ENCODE measurements at places on chromosomes 1 and 21.

DNA sequence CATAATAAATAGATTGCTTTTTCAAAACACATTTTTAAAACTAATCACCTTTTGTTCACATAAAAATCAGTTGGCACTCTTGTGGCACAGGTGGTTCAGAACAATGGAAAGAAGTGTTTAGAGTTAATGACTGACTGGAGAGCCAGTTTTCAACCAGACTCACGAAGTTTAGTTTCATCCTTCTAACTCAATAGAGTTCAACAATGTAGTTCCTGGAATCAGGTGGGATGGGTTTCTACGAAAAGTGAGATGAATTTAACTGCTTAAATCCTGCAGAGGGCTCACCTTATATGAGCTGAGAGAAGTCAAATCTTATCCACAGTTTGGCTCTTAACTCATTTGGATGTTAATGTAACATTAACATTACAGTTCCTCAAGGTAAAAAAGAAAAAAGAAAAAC lies 116.5 kb downstream of the SMYD2 start:
- DNase-seq = no peak

DNA sequence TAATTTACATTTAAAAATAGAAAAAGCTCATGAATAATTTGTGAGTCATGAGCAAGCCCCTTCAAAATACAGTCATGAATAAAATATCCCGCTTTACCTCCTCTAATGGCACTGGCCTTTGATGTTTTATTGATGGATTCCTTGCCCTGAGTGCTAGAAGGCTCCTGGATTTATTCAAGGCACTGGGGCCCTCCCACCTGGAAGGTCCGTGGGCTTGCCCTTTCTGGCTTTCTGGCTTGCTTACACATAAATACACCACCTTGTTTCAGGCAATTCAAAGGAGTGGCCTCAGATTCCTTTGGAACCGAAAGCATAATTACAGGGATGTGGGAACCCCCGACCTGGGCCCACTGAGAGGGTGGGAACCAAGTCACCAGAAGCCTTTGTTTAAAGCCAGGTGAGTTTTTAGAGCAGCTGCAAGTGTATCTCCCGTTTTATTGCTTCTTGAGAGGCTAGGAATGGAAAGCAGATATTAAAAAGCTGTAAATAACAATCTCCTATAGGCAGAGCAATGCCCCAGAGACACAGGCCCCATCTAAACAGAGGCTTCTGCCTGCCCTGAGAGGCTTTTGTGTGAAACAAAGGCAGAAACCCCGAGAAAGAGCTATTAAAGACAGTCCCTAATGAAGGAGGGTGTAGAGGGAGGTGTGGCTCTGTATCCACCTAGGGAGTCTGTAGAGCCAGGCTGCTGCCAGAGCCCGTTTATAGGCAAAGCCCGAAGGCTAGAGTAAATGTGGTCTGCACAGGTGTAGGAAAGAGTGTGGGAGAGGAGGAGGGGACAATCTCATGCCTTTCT lies 126.4 kb downstream of the FAM78B start:
- peak; percentile 39 for DNase-seq

DNA sequence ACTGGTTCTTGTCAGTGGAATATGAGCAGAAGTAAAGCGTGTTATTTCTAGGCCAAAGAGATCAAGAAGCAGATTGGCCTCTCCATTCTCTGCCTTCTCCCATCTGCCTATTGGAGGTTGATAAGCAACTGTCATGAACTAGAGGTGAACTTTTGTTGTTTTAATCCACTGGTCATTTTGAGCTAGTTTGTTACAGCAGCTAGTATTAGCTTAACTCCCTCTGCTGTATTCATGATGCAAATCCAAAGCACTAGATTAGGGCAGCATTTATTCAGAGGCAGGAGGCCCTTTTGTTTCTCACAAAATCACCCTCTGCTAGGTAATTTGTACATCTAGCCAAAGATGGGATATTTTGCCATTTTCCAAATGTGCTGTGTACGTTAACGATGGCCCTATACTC lies 97.3 kb upstream of the DPT start:
- DNase-seq = no peak

DNA sequence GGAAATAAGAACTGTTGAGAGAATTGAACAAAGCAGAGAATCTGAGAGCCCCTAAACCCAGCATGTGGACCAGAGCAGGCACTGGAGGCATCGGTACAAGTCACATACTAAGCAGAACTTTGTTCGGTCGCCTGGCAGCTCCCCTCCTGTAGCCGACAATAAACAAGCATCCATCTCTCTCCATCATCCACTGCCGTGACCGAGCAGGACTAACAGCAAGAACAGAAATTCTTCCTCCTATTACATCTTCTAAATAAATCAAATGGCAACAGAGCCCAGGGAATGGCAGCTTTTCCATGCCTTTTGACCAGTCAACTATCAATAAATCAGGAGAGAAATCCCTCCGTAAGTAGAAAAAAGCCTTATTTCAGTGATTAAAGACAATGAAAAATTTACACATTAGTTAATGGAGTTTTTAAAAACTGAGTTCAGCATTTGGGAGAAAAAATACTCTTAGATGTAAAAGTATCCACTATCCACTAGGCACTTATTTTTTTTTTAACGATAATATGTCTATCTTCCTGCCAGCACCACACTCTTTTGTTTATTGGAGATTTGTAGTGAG lies 36.5 kb downstream of the PTPN14 start:
- DNase-seq = no peak

DNA sequence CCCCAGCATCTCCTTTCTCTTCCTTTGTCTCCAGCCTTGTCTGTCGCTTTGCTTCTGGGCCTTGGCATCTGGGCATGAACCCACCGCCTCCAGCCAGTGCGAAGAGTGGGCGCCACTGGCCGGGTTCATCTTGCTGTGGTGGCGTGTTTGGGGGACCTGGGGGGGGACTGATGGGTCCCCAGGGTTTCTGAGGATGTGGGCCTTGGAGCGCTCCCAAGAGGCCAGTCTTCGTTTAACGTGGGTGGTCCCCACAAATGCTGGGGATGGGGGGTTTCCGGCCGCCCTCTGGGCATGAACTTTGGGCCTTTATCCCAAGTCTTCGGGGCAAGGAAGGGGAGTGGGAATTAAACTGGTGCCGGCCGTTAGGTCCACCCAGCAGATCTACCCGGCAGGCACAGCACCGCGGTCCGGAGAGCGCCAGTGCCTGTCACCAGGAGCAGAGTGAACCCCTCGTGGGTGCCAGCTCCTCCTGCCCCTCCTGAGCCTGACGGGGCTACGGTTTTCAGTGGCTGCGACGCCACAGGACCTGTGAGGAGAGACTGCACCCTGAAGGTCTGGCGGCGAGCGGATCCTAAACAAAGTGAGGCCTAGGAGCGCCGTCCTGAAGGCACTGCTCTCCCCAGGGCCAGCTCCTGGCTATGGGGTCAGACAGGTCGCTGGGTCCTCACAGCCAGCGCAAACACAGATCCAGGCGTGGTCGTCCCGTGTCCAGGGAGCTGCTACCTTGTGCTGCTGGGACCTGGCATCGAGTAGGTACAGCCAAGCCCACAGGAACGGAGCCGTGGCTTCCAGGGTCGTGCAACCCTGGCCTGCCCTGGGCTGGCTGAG lies 12.1 kb upstream of the C1orf174 start:
- no peak for DNase-seq

DNA sequence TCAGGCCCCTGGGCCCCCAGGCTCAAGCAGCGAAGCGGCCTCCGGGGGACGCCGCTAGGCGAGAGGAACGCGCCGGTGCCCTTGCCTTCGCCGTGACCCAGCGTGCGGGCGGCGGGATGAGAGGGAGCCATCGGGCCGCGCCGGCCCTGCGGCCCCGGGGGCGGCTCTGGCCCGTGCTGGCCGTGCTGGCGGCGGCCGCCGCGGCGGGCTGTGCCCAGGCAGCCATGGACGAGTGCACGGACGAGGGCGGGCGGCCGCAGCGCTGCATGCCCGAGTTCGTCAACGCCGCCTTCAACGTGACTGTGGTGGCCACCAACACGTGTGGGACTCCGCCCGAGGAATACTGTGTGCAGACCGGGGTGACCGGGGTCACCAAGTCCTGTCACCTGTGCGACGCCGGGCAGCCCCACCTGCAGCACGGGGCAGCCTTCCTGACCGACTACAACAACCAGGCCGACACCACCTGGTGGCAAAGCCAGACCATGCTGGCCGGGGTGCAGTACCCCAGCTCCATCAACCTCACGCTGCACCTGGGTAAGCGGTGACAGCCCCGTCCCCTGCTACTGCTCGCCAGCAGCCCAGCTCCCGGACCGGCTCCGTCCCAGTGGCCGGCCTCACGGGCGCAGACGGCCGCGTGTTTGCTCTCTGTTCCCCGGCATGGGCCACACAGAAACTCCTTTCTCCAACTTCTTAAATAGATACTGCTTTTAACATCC lies 539 bp downstream of the LAMC1 start:
- peak; percentile 95 for DNase-seq

GRCh38 chr1:243837907-243838535 lies 12.0 kb downstream of the AKT3 start:
- DNase-seq = no peak

DNA sequence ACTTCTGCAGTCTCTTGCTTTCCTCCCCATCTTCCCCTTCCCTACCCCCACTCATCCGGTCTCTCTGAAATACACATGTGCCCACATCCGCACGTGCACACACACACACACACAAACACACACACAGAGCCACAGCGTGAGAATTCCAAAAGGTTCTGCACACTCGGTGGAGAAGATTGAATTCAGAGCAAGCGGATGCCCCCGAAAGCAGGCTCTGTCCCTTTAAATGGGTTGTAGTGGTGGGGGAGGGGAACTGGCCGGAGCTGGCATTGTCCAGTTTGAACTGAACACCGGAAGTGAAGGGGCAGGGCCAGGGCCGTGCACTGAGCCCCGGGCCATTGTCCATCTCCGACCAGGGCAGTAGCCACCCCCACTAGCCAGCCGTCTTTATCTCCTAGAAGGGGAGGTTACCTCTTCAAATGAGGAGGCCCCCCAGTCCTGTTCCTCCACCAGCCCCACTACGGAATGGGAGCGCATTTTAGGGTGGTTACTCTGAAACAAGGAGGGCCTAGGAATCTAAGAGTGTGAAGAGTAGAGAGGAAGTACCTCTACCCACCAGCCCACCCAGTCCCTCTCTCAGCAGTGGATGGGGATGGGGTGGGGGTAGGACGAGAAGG lies 1.3 kb upstream of the LIN28A start:
- DNase-seq = peak; percentile 84

DNA sequence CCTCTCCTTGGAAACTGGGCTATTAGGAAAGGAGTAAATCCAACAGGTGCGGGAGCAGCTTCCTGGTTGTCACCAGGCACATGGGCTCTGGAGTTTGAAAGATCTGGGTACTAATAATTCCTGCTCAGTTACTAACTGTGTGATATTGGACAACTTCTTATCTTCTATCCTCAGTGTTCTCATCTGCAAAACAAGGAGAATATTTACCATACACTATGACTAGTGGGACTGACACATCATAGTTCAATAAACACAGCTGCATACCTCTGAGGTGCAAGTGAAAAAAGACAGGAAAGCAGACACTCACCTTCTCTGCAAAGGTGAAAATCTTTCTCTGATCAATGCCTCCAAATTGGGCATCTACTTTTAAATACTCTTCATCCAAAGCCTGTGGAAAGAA lies 19.7 kb downstream of the YARS1 start:
- no peak for DNase-seq

DNA sequence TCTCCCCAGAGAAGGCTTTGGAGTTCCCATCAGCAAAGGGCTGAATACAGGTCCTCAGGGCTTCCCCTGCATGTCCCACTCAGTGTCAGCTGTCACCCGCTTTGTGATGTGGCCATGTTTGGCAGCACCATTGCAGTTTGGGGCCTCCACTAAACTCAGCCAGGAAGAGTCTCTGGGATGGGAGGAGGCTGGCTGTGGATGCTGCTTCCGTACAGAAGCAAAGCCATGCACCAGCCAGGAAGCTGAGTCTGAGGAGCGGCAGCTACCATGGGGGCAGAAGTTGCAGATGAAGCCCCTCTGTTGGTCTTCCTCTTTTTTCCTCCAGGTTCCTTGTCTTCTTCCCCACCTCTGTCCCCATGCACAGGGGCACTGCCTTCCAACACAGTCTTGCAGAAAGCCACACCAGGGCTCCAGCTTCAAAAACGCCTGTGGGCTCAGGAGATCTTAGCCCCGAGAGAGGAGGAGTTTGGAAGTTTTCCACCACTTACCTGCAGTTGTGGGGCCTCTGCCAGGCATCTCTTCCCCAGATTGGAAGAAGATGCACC lies 416.8 kb downstream of the NPHP4 start:
- peak; percentile 25 for DNase-seq

- DNase-seq = no peak
Observed at GRCh38 chr1:224565186-224565585, 50.9 kb upstream of the CNIH3 start.

DNA sequence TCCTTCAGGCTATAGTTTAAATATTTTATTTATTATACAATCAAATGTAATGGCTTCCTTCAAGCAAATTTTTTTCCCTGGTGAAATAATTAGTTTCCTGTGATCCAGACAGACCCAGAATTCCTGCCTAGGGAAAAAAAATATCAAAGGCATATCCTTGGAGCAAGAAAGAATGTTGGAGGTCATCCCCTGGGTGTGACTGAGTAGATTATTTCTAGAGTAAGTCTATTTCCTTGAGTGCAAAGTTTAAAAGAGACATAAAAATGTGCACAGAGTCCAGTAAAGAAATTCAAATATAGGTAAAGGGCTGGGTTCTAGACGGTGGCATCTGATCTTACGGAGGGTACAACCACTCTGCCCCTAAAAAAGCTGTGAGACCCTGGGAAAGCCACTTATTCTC lies 32.2 kb upstream of the SAMD13 start:
- DNase-seq = no peak

DNA sequence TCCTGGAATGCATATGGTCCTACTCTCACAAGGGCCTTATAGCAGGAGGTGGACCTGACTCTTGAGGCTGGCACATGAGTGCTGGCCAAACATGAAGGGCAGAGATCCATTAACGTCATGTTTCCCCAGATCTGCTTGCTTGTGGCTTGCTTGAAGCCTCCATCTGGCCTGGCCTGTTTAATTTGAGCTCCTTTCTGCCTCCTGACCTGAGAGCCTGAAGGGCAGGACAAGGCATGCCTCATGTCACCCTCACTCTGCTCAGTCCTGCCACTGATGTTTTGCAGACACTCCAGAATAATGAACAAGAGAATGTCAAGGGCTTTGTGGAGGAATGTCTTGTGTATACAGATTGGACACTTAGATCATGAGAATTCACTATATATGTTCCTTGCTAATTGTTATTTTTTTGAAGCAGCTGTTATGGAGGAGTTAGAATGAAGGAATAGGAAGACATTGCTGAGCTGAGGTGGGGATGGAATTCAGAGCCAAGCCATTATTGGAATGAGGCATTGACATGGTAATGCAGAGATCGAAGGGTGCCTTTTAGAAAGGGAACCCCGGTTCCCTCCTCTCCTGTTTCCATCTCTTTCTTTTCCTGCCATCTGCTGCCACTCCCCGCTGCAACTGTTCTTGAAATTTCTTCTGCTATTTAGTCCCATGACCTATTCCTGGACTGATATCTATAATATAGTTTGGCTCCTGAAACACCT lies 457.0 kb upstream of the PROX1 start:
- DNase-seq = no peak

- no peak for DNase-seq
Observed at GRCh38 chr1:201331166-201331565, 46.3 kb downstream of the TNNT2 start.

All from endodermal cell (in vitro differentiated cells).